Stimulated activated CD4-positive, alpha-beta T cell treated with anti-CD3 and anti-CD28 coated beads, Interleukin-1b, Interleukin-23, amount 100 ng/mL, for 1 hour (primary cell): ENCODE measurements at places on chromosomes 5 and 9.

GRCh38 chr5:76532973-76533372 lies 90.2 kb downstream of the F2RL2 start:
- no peak for DNase-seq

GRCh38 chr5:149667084-149667828 lies 62.9 kb upstream of the PPARGC1B start:
- no peak for DNase-seq

DNA sequence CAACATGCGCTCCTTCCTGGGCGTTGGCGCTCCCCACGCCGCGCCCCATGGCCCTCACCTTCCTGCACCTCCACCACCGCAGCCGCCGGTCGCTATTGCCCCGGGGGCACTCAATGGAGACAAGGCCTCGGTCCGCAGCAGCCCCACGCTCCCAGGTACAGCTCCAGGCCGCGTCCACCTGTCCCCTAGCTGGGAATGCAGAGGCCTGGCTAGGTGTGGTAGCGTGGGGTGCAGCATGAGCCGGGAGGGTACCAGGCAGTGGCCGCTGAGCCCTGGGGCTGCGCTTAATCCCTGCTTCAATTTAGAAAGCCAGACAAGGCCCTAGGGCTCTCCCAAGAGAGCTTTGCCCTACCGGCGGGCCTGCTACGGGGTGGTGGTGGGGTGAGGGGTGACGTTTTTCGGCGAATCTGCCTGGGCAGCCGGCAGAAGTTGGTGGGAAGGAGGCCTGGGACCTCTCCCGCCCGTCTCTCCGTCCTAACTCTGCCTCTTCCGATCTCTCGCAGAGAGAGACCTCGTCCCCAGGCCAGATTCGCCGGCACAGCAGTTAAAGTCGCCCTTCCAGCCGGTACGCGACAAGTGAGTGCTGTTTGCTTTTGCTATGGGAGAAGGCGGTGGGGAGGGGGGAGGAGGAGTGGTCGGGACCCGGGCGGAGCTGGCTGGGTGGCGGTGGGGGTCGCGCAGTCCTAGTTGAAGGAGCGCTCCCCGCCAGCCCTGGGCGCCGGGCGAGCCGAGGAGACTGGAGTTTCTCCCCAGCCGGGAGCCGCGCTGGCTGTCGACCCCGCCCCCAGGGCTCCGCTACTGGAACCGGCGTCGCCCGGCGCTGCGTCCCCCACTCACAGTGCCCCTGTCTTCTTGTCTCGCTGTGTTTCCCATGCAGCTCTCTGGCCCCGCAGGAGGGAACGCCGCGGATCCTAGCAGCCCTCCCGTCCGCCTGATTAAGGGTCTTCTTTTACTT lies 4.8 kb downstream of the IRX1 start:
- DNase-seq: no peak

- no peak for DNase-seq
Measured at GRCh38 chr9:105332471-105332870, 88.0 kb downstream of the SLC44A1 start.

DNA sequence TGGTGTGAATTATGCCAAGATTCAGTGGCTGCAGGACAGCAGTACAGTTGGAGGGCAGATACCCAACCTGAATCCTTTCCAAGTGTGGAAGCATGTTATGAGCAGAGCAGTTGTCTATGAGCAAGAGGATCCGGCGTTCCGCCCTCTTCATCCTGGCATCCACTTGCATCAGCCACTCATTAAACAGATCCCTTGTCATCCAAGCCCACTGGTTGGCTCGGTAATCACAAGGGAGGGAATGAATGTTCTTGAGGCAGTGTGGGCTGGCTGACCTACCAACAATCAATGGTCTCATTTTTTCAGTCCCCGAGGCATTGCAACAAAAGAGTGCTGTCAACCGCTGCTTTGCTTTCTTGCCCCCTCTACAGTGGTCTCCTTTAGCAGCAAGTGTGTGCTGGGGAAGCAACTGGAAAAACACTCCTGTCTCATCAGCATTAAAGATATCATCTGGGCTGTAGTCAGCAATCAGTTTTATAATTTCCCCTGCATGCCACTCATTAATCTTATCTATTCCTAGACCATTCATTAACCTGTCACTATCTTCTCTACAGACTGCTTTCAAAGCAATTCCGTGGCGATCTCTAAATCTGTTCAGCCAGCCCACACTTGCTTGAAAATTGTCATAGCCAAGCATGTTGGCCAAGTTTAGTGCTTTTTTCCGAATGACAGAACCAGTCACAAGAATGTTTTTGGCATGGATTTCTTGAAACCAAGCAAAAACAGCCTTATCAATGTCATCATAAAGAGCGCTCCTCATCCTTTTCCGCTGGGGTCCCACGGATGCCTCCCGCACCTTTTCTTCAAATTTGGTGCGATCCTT lies 4.9 kb downstream of the TIGD6 start:
- DNase-seq: no peak

GRCh38 chr5:83472508-83473345 lies 1.2 kb downstream of the VCAN start:
- no peak for DNase-seq

DNA sequence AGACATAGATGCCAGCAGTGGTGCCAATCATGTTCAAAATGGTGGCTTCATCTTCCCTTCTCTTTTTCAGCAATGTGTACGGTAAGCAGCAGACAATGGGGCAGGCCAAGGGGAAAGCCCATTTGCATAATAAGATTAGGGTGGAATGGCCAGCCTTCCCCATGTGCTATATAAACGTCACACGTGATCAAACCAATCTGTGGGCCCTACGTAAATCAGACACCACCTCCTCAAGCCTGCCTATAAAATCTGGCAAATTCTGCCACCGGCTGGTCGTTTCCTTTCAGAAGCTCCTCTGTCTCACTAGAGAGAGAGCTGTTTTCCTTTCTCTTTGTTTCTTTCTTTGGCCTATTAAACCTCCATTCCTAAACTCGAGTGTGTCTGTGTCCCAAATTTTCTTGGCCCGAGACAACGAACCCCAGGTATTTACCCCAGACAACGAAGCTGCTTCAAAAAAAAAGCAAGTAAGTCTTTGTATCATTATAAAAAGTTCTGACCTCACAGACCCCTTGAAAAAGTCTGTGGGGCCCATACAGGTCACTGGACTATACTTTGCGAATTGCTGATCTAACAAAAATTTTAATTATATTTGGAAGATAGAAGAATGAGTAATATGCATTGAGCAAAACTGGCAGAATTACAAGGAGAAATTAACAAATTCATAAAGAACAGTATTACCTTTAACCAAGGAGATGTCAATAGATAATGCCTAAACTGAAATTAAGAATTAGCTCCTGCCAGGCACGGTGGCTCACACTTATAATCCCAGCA lies 15.2 kb downstream of the ZBTB5 start:
- no peak for DNase-seq

GRCh38 chr5:75558981-75559632 lies 47.4 kb downstream of the POLK start:
- DNase-seq: no peak

- DNase-seq: no peak
Measured at GRCh38 chr9:35951736-35952135, 6.2 kb downstream of the OR2S2 start.
